Aortic smooth muscle cell (primary cell): ENCODE measurements at places on chromosomes 3 and 15. TPM values are rescaled to one million over a fixed set of nuclear protein-coding genes. Genes with fewer than 3 reads are reported as not detected.

The MEGF11 gene
- not detected in 2 replicates for total RNA-seq

The ST8SIA2 gene
- total RNA-seq, result not detected in 2 replicates

The AGTR1 gene
- 0.37 and 0.40 TPM in 2 replicates for total RNA-seq

The AHSG gene
- not detected in 2 replicates for total RNA-seq

The C3orf52 gene
- 4.0 and 4.8 TPM in 2 replicates for total RNA-seq

The EEF1AKMT4 gene
- 2.2 and 3.2 TPM in 2 replicates for total RNA-seq

The RFT1 gene
- 9.1 and 9.9 TPM in 2 replicates for total RNA-seq

The PLSCR5 gene
- total RNA-seq, result not detected in 2 replicates

The SEMA6D gene
- total RNA-seq, result 7.1 and 8.1 TPM in 2 replicates

The ADAMTS9 gene
- 8.3 and 12.3 TPM in 2 replicates for total RNA-seq

The CCR1 gene
- under 0.01 and 0.13 TPM in 2 replicates for total RNA-seq

The SH3GL3 gene
- total RNA-seq, result not detected in 2 replicates

The SLC22A13 gene
- 0.13 and 0.31 TPM in 2 replicates for total RNA-seq

The MOBP gene
- not detected in 2 replicates for total RNA-seq

The RBSN gene
- 23.9 and 25.9 TPM in 2 replicates for total RNA-seq

The STX19 gene
- 0.06 TPM in 1 of 2 replicates, not detected in the other for total RNA-seq

The GOLGA8T gene
- total RNA-seq, result 0.06 and 0.26 TPM in 2 replicates

The ARNT2 gene
- total RNA-seq, result 4.6 and 6.5 TPM in 2 replicates

The SLC22A14 gene
- total RNA-seq, result 0.12 and 0.13 TPM in 2 replicates

The CHRNA5 gene
- total RNA-seq, result 0.13 and 0.31 TPM in 2 replicates

The SKOR1 gene
- under 0.01 and 0.19 TPM in 2 replicates for total RNA-seq

The PRTG gene
- total RNA-seq, result 0.40 and 0.62 TPM in 2 replicates

The HOMER2 gene
- total RNA-seq, result 5.7 and 6.5 TPM in 2 replicates

The RTP3 gene
- total RNA-seq, result not detected in 2 replicates

The EXOSC7 gene
- 51.1 and 51.3 TPM in 2 replicates for total RNA-seq

The CCR3 gene
- not detected in 2 replicates for total RNA-seq
